ENCODE measurements at places on chromosomes 3 and 15. TPM values are rescaled to one million over a fixed set of nuclear protein-coding genes. Genes with fewer than 3 reads are reported as not detected.

Gene TBC1D5
- 60.7 TPM for total RNA-seq

Gene GRIP2
- not detected for total RNA-seq

Gene ANKRD34C
- total RNA-seq = not detected

Gene TM4SF1
- total RNA-seq = 1,177 TPM

Gene GTF2A2
- 28.9 TPM for total RNA-seq

Gene PP2D1
- not detected for total RNA-seq

Gene CRYGS
- total RNA-seq = 0.65 TPM

Gene PLA2G4D
- not detected for total RNA-seq

Gene KNL1
- 18.5 TPM for total RNA-seq

Gene PBRM1
- 58.5 TPM for total RNA-seq

Gene GABRG3
- not detected for total RNA-seq

Gene OCA2
- not detected for total RNA-seq

Gene SLC9C1
- total RNA-seq = not detected

Gene CLDN18
- not detected for total RNA-seq
